ENCODE measurements at places on chromosomes 4 and X. TPM values are rescaled to one million over a fixed set of nuclear protein-coding genes. Genes with fewer than 3 reads are reported as not detected.

DNA sequence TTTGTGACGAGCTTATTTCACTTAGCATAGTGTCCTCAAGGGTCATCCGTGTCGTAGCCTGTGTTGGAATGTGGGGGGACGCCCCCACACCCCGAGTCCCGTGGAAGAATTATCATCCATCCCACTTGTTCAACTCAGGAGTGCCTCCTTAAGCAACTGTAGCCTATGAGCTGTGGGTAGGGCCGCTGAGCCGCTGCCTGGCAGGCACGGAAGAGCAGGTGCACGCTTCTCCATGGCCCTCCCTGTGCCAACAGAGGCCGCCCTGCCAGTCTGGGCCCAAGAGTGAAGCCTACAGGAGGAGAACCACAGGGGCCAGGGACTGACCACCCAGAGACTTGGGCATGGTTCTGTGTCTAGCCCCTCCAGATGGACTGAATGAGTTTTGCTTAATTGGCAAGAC lies 2.3 kb upstream of the RGS12 start:
- DNase-seq = no peak

- DNase-seq = no peak
These were observed 143.9 kb downstream of the KLHL13 start for GRCh38 chrX:117972711-117973109.

GRCh38 chrX:137194164-137194563 lies 160.4 kb upstream of the GPR101 start:
- peak; percentile 47 for DNase-seq

GRCh38 chrX:78066110-78066509 lies 37.9 kb upstream of the PGK1 start:
- DNase-seq = no peak

DNA sequence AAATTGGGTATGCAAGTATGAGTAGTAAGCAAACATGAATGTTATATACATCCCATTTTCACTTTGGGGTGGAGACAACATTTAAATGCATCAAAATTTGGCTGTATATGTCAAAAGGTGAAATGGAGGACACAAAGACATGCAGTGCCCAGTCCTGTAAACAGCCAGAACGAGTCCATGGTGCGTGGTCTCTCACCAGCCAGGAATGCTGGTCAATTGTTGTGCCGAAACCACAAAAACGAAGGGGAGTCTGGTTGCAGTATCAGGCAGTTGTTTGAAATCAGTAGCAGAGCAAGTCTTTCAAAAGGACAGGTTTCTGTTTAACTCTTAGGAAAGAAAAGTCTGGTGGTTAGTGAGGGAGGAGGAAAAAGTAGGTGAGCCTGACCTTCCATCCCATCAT lies 22.3 kb upstream of the RNF150 start:
- DNase-seq = no peak

The C4orf36 gene
- 1.5 TPM for total RNA-seq

- DNase-seq = no peak
These were observed 78.5 kb upstream of the DDIT4L start for GRCh38 chr4:100268789-100269188.

GRCh38 chrX:42149765-42150164 lies 226.4 kb upstream of the CASK start:
- DNase-seq = no peak

The AFF2 gene
- 7.3 TPM for total RNA-seq

DNA sequence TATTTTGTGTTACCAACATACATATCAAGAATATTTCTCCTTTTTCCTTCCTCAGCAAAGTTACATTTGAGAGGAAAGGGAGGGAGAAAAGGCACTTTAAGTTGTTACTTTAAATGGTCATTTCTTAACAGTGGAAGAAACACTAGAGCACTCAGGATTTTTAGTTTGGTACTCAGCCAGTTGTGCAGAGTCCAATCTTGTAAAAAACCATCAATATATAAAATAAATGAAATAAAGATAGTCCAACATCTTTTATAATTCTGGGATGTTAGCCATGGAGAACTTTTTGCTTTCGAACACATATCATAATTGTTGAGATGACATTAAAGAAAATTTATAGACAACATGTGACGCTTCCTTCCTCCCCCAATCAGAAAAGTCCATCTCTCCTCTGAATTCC lies 253.8 kb downstream of the QDPR start:
- no peak for DNase-seq

Data from H1 (cell line).